Astrocyte of the cerebellum (primary cell): ENCODE measurements at places on chromosomes 12 and 14.
A peak's percentile ranks its signal among the peaks of the same experiment; 100 is the strongest.

- no peak for DNase-seq
These were observed 49.2 kb upstream of the AEBP2 start for GRCh38 chr12:19390051-19390598.

GRCh38 chr12:77406219-77406905, 341.0 kb upstream of the E2F7 start:
- no peak for DNase-seq

- no peak for DNase-seq
These were observed 5.5 kb upstream of the GALC start for GRCh38 chr14:87998482-87998881.

GRCh38 chr12:74896186-74896585, 313.5 kb downstream of the KCNC2 start:
- DNase-seq, result no peak

DNA sequence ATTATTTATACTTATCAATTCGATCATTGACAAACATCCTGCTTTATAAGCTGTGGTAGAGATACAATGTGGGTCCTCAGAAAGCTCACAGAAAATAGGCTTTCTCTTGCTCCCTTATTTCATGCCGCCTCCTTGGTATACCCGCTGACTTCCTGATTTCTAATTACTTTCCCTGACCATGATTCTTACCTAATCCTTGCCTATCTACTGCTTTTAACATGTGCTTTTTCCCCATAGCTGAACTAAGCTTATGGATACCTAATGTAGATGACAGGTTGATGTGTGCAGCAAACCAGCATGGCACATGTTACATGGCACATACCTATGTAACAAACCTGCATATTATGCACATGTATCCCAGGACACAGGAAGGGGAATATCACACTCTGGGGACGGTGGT, 65.1 kb downstream of the ITPR2 start:
- DNase-seq, result no peak

DNA sequence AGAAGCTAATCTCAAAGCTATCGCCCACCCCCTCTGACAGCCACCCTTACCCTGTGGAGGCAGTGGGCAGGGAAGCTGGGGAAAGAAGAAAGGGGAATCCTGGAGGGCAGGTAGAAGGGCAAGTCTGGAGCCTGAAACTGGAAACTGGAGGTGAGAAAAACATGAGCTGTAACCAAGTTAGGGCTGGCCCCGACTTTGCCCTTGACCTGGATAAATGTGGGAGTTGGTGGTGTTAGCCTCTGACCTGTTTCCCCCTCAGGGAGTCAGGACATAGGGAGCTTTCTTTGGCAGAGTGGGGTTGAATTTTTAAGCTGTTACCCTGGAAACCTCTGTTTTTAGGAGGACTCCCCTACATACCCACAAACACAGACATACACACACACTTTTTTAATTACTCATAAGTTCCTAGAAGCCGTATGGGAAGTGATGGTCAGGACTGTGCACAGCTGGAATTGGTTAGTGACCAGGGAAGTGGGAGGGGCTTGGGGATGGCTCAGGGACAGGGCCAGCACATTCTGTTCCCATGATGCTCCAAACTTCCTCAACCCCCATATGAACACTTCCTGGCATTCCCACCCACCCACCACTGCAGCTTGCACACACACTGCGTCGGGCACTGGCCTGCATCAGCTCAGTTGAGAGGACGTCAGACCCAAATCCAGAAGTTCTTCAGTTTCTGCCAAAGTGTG, 5.0 kb upstream of the MMP19 start:
- peak; percentile 96 for DNase-seq

GRCh38 chr12:24014915-24015832, 65.7 kb upstream of the SOX5 start:
- no peak for DNase-seq

- DNase-seq, result no peak
These were observed 56.4 kb upstream of the NEDD1 start for GRCh38 chr12:96850676-96851075.

- no peak for DNase-seq
These were observed 475.6 kb upstream of the SOX5 start for GRCh38 chr12:24424889-24425600.

GRCh38 chr12:75480469-75480949, at the start of gene GLIPR1:
Gene GLIPR1 (plus strand): TSS chr12:75480755. CDS start chr12:75480881, 126 bp downstream.
- DNase-seq, result peak; percentile 98

DNA sequence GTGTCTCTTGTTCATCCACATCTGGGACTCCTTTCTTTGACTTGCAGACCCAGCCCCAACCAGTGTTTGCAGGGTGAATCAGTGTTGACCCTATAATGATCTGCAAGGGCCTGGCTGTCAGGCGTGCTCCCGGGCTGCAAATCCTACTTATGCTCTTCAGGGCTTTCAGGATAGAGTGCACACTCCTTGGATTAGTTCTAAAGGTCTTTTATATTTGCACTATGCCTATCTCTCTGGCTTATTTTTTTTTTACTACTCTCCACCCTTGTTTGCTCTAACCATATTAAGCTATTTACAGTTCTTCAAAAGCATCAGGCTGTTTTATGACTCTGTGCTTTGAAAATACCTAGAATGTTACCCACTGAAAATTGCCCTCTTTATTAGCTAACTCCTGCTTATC, 4.3 kb upstream of the PRICKLE1 start:
- no peak for DNase-seq

GRCh38 chr14:99043756-99044155, 228.2 kb downstream of the BCL11B start:
- no peak for DNase-seq

DNA sequence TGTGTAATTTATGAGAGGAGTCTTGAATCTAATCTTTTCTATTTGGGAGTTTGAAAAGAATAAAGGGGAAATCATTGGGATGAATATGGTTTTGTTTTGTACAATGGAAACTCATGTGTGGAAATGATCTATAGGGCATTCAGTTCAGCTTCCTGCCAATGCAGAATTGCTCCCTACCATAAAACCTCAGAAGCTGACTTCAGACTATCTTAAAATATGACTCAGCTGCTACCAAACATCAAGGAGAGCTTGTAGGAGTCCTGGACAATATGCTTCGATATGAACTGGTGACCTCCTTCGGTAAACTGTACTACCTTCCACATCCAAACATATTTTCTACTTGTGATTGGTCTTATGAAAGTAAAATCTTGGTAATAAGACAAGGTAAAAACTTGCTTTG, 160.6 kb downstream of the CAPZA3 start:
- peak; percentile 15 for DNase-seq

DNA sequence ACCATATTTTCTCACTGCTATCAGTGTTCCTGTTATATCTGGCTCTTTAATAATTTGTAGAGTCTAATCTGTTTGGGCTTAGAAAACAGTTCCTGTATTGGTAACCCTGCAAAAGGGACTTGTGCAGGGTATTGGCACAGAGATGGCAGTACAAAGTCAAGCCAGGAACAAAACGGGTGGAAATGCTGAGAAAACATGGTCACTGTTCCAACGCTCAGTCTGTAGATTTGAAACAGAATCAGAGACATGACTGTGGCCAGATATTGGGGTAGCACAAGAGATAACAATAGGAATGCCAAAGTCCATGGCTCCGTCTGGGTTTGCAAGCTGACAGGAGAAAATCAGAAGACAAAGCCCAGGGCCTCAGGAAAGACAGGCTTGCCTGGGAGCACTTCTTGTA, 290.7 kb upstream of the PDE3A start:
- DNase-seq, result no peak

- DNase-seq, result no peak
These were observed 4.0 kb upstream of the TESPA1 start for GRCh38 chr12:54988402-54989054.

DNA sequence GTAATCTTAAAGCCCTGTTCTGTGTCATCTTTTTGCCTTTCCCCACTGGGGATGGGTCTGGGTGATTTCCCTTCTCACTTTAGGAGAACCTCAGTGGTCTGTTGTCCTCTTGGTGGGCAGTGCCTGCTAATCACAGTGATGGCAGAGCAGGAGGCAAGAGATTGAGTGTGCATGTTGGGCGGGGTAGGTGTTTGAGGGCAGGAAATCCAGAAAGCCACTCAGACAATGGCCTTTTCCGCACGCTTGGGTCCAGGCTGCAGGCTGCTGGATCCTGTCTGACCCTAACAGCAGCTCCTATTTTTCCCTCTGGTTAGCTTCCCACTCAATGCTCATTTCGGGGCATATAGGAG, 13.7 kb upstream of the ITGA5 start:
- no peak for DNase-seq

- DNase-seq, result no peak
These were observed 129.4 kb downstream of the SCARB1 start for GRCh38 chr12:124734224-124734788.

GRCh38 chr14:92635031-92635430, 113.4 kb downstream of the LGMN start:
- no peak for DNase-seq

- DNase-seq, result peak; percentile 66
These were observed 208.0 kb downstream of the SLC41A2 start for GRCh38 chr12:104750061-104750460.

GRCh38 chr12:80064269-80064668, 35.1 kb upstream of the OTOGL start:
- no peak for DNase-seq

GRCh38 chr14:45204241-45204640, 48.8 kb downstream of the MIS18BP1 start:
- no peak for DNase-seq

- DNase-seq, result no peak
These were observed 2.2 kb downstream of the PLEKHG6 start for GRCh38 chr12:6312529-6313325.

- DNase-seq, result no peak
These were observed 231.7 kb downstream of the TMEM132D start for GRCh38 chr12:129672110-129672509.

GRCh38 chr12:6276956-6277620, 33.4 kb upstream of the PLEKHG6 start:
- no peak for DNase-seq

DNA sequence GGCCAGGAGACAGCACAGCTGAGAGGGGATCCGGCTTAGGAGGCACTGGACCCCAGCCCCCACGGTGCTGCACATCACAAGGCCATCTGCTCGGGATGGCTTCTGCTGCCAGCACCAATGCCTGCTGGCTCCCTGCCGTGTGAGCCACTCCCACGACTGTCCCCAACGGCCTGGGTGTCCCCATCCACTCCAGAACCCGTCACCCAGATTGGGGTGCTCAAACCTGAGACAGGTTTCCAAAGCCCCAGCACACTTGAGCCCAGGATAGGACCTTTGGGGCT, 102.4 kb downstream of the RFLNA start:
- no peak for DNase-seq

GRCh38 chr12:52636189-52636588, 15.8 kb downstream of the KRT2 start:
- DNase-seq, result no peak

DNA sequence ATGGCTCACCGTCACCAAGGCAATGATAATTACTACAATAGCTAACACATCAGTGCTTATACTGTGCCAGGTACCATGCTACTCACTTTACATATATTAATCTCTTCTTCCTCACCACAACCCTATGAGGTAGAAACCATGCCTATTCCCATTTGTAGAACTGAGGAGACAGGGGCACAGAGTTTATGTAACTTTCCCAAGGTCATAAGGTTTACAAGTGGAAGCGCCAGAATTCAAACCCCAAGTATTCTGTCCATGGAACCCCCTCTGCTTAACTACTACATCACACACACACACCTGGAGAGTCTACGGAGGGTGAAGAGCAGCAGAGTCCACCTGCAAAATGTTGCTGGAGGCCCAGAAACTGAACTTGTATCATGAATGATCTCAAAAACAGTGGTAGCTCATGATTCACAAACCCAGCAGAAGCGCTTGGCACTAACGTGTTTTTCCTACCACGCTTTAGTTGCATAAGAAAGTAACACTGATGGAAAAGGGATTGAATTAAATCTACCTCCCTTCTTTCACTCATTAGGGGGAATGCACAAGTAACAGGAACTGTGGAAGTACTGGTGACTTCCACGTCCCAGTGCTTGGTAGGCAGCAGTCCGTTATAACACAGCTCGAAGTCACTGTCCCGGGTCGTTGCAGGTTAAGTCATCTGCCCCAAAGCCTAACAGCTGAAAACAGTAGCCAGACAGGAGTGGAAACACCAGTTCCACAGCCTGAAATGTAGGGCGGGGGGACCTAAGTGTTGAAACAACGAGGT, 2.0 kb downstream of the ITPR2 start:
- no peak for DNase-seq

- DNase-seq, result peak; percentile 6
These were observed 27.7 kb downstream of the JKAMP start for GRCh38 chr14:59511916-59512575.

DNA sequence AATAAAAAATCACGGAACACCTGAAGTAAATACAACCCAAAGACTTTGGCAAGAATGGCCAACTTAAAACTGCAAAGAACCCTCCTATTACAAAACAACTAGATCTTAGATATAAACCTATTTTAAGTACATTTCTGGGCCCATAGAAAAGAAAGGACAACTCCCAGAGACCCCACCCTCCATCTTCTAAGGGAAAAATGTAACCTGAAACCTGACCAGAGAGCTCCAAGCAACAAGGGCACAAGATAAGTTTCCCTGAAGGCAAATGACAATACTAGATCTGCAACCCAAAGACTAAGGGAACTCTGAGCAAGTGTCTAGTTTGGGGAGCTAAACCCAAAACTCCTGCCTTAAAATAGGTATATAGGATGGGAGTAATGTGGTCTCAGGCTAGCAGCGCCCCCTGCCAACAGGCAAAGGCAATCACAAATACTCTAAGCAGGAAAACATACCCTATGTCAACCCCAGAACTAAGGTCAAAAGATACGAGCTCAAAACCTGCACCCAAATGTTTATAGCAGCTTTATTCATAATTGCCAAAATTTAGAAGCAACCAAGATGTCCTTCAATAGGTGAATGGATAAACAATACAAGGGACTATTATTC, 218.9 kb downstream of the ITPR2 start:
- DNase-seq, result no peak

GRCh38 chr12:110677206-110677911, 11.6 kb downstream of the HVCN1 start:
- DNase-seq, result peak; percentile 6

- DNase-seq, result no peak
These were observed 104.6 kb downstream of the AACS start for GRCh38 chr12:125169870-125170269.

- DNase-seq, result no peak
These were observed 23.9 kb downstream of the ANAPC7 start for GRCh38 chr12:110379631-110380030.

GRCh38 chr12:116502989-116503496, 56.1 kb upstream of the MAP1LC3B2 start:
- DNase-seq, result no peak

GRCh38 chr12:72346363-72346944, 74.3 kb downstream of the TRHDE start:
- peak; percentile 78 for DNase-seq

DNA sequence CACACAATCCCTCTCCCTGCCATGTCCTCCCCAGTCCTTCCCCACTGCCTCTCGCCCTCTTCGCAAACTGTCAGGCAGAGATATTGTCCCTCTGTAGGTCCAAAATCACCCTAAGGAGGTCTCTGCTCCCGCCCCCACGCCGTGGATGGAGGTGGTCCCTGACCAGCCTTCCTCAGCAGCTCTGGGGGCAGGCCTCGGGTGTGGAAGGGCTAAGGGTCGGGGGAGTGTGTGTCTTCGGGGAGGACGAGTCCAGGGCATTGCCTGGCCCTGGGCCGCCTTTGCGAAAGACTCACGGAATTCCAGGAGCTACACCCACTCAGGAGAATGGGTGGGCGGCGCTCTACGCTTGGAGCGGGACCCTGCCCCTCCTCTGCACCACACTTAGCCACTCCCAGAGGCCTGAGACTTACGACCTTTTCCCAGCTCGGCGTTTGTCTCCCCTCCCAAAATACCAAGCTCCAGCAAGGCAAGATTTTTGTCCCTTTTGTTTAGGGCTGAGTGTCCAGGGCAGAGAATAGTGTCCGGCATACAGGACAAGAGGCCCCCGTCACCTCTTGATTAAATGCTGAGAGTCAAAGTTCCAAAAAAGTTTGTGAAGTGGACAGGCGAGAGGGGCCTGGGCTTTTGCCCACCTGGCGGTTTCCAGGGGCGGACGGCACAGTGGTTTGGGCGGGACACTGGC, 881 bp downstream of the PYGL start:
- no peak for DNase-seq
